ENCODE measurements at places on chromosomes 12 and 14. TPM values are rescaled to one million over a fixed set of nuclear protein-coding genes. Genes with fewer than 3 reads are reported as not detected.

The CKAP4 gene
- 24.5 TPM for total RNA-seq

The CCDC196 gene
- total RNA-seq: not detected

The ATF7 gene
- 26.7 TPM for total RNA-seq

The SIX6 gene
- total RNA-seq: not detected

The CCDC177 gene
- total RNA-seq: not detected

The CCDC184 gene
- 0.40 TPM for total RNA-seq

The DBX2 gene
- not detected for total RNA-seq

The FAM181A gene
- not detected for total RNA-seq

The ALDH1L2 gene
- total RNA-seq: 0.70 TPM

The SIRT4 gene
- total RNA-seq: 6.3 TPM

The TUBA1A gene
- 36.9 TPM for total RNA-seq

The IL31 gene
- total RNA-seq: not detected

The ABCD2 gene
- 0.88 TPM for total RNA-seq

The EPYC gene
- not detected for total RNA-seq

The SLCO1C1 gene
- total RNA-seq: 2.7 TPM

GRCh38 chr12:30447061-30447750 is 248.5 kb downstream of the IPO8 start:
- no peak for DNase-seq

- DNase-seq: no peak
These were observed 10.1 kb upstream of the SMCO3 start for GRCh38 chr12:14824012-14824634.

GRCh38 chr12:63075376-63076060 is 75.5 kb downstream of the AVPR1A start:
- no peak for DNase-seq

GRCh38 chr14:97005934-97006333 is 208.8 kb downstream of the VRK1 start:
- no peak for DNase-seq

DNA sequence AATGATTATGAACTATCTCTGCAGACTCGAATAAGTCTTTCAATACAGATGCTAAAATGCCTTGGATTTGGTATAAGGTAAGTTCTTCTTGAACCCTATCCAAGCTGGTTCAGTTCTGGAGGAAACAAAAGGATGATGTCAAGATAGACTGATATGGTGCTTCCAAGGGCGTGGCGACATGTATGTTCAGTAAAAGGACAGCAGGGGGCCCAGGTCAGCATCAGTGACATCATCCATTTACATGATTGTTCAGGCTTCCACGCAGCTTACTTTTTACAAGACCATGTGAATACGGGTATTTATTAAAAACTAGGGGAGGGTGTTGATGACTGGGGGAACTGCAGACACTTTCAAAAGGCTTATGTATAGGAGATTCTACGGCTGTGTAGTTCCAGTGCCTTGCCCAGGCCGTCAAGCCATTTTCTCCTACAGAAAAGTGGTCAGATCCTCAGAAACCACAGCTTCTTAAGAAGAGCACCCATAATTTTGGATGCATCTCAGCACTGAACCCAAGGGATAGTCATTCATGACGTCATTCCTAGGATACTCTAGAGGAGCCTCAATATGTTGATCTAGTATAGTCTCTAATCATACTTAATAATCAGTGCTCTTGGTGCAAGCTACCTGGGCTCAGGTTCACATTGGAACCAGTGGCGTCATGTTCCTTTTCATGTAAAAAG is 527.7 kb downstream of the FUT8 start:
- no peak for DNase-seq

GRCh38 chr12:15243102-15243501 is 21.9 kb upstream of the RERG start:
- DNase-seq: no peak

GRCh38 chr14:63770187-63770807 is 42.4 kb upstream of the SGPP1 start:
- no peak for DNase-seq

DNA sequence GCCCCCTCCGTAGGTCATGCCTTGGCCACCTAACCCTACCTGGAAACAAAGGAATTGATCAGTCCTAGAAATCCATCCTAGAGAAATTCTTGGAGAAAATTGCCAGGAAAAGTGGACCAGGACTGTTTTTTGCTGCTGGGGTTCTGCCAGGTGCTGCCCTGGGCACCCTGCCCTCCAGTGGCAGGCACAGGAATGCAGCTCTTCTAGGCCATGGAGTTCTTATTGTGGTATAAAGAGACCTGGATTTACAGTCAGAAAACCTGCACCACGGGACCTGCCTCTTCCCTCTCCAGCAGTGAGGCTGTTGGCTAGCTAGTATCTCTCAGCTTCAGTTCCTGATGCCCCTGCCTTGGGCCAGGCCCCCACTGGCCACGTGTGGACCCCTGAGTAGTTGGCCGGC is 59.7 kb downstream of the SLC24A4 start:
- DNase-seq: no peak

GRCh38 chr12:116920939-116921338 is 10.2 kb downstream of the FBXW8 start:
- no peak for DNase-seq

DNA sequence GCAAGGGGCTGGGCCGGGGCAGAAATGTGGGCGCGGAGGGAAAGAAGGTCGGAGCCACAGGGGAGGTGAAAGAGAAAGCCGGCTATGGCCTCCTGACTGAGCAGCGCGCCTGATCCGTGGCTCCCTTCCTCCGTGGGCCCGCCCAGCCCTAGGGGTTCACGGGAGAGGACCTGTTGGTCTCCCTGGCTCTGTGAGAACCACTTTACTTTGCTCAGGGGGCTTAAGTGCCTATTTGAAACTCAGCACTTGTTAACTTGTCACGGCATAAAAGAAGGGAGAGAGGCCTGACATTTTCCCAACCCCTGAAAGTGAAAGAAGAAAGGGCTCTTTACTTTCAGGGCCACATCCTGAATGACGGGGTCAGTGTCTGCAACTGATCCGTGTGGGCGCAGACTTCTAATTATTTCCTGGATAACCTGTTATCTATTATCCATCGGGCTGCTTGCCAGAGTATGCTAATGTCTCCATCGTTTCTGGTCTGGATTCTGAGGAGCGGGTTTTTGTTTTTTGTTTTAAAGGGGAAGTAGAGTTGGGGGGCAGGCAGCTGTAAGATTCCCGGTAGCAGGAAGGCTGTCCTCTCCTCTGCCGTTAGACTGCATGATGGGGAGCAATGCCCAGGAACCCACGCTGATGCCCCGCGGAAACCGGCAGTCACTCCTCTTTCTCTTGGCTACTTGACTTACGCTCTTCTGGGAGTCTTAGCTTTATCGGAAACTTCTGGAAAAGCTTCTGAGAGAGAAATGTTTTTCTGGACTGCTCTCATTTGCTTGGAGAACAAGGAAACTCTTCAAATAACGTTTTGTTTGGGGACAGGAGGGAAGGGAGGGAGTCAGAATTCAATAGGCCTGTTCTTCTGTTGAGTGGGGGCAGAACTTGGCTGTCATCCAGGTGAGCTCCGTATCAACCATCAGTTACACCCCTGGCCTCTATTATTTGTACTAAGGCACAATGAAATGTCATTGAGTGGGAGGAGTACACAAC is 127.7 kb upstream of the MAX start:
- peak; percentile 37 for DNase-seq

DNA sequence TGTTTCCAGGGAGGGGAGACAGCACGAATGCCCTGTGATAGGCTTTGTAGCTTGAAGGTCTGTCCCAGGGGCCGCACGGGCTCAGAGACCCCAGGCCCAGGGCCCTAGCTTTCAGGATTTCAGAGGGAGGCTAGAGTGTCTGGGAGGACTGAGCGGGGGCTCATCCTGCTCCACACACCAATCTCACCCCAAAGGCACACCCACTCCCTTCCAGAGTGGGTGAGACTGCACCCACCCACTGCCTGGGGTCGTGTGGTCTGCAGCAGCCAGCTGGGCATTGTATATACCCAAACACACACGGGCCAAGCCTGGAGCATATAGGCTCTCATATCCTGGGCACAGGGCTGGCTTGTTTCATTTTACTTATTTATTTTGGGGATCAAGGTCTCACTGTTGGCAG is 5.8 kb upstream of the SLC25A47 start:
- no peak for DNase-seq

GRCh38 chr14:98958632-98959031 is 313.4 kb downstream of the BCL11B start:
- no peak for DNase-seq

DNA sequence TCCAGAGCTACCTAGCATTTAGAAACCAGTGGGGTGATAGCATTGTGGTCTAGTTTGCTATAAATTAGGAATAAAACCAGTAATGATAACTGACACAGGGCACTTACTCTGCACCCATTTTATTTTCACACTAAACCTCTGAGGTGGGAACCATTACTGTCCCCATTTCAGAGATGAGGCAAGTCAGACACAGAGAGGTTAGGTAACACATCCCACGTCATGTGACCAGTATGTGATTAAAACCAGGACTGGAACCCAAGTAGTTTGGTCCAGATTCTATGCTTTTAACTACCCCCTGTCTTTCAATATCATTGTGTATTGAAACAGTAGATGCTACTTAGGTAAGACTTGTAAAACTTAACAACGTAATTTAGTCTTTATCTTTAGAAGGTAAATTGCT is 110.2 kb downstream of the PLXNC1 start:
- no peak for DNase-seq

DNA sequence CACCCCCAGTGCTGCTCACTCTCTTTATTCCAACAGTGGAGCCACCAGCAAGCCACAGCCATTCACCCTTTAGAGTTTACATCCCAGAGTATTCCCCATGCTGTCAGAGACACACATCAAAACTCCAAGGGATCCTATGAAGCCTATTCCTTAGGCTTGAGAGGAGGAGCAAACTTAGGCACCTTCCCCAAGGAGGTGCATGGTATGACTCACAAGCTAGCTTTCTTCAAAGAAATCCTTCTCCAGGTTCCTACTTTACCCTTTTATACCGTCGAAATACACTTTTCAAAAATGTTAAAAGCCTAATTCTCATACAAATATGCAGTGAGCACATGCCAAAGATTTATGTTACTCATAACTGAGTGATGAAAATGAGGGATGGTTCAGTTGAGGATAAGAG is 175.4 kb downstream of the ETNK1 start:
- DNase-seq: no peak

DNA sequence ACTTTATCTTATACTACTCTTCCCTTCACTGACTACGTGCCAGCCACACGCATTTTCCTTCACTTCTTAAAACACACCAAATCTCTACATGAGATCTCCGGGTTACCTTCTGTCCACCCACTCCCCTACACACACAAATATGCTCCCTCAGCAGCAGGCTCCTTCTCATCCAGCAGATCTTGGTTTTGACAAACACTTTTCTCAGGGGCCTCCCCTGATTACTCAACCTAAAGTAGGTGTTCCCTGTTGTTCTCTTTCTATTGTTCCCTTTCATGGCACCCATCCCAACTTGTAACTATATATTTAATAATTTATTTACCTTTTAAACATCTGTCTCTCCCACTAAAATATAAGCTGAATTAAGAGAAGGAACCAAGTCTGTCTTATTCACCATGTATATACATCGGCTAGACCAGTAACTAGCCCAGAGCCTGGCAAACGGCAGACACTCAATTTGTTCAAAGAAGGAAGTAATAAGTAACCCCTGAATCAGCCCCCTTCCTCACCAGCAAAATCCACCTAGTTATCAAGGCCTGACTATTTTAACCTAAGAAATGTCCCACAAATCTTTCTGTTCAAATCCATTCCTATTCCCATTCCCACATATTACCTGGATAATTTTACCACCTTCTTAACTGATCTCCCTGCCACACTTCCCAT is 2.7 kb downstream of the C2CD5 start:
- no peak for DNase-seq

DNA sequence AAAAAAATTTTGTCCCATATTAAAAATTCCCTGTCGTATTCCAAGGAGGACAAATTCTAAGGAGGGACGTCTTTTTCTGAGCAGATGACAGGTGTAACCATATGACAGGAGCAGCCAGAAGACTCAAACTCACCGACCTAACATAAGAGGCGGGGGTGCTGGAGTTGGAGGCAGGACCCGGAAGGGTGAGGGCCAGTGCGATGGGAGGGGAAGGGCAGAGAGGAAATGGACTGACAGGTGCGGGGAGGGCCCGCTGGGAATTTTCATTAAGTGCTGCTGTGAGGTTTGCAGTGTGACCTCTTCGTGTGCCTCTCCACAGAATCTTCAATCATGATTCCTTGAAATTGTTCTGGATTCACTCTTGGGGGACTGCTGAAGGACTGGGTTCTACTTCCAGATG is 189.4 kb downstream of the NTF3 start:
- no peak for DNase-seq

DNA sequence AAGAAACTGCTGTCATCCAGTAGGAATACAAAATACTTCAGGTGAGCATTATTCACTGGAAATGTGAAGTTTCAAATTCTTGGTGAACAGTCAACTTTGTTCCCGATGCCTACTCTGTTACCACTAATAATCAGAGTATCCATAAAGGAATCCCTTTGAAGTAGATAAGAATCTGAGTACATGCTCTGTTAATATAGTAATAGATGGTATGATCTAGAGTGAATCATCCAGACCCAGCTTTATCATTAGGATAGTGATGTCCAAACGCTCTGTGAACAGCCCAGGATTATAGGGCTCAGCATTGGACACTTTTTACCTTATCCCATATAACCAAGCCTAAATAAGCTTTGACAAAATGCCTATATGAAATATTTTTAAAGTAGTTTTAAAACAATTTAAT is 33.3 kb downstream of the PPP2R3C start:
- DNase-seq: no peak

- no peak for DNase-seq
These were observed 206.7 kb downstream of the AACS start for GRCh38 chr12:125271892-125272291.

GRCh38 chr12:121172145-121172544 is 37.8 kb upstream of the P2RX4 start:
- no peak for DNase-seq

GRCh38 chr14:32430326-32430725 is 101.2 kb downstream of the AKAP6 start:
- DNase-seq: no peak

Measured in Peyer's patch (tissue), 4 donors.